Caudate nucleus (tissue), 63 donors: ENCODE measurements at places on chromosomes 16 and 17.

DNA sequence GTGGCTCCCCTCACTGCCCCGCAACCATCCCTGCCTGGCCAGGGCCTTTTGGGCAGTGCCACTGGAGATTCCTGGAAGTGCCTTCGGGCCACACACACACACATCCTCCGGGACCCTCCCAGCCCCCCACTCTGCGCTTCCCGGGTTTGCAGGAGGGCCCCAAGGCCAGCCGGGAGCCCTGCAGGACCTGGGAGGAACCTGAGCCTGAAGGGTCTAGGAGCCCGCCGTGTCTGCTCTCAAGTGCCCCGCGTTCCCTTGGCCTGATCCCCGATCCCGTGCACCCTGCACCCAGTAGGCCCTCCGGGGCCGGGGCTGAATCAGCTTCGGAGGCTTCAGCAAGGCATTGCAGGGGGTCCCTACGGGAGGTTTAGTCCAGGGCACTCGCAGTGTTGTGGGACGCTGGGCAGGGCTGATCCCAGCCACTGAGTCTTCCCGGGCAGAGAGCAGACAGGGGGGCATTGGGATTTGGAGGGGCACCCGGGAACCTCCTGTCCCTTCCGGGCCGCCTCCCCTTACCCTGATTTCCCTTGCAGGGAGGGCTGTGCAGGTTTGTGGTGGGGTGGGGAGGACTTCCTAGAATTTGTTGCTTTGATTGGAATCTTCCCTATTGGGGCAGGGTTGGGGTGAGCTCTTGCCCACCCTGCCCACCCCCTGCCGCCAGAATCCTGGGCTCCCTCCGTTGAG is 36.9 kb downstream of the TMEM235 start:
- no peak for DNase-seq

DNA sequence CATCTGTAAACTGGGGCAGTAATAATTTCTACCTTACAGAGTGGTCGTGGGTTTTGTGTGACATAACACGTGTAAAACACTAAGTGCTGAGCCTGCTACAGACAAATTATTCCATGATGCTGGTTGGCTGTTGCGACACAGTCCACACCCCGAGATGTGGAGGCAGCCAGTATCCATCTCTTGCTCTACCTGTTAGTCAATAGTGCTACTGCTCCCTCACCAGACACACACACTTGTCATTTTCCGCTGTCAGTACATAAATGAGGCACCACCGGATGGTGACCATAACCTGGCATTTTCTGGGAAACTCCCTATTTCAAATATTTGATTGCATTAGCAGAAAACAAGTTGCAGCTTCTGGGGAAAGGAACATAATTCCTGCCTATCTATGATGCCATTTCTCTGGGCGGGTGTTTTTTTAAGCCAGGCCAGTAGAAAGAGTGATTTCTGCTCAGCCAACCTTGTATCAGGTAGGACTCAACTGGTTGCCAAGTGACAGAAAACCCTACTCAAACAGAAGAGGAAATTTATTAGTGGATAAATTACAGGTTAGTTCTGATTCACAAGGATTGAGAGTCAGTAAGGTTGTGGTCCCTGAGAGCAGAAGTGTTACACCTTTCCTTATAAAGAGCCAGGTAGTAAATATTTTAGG is 24.1 kb downstream of the DNAJA2 start:
- DNase-seq: no peak

DNA sequence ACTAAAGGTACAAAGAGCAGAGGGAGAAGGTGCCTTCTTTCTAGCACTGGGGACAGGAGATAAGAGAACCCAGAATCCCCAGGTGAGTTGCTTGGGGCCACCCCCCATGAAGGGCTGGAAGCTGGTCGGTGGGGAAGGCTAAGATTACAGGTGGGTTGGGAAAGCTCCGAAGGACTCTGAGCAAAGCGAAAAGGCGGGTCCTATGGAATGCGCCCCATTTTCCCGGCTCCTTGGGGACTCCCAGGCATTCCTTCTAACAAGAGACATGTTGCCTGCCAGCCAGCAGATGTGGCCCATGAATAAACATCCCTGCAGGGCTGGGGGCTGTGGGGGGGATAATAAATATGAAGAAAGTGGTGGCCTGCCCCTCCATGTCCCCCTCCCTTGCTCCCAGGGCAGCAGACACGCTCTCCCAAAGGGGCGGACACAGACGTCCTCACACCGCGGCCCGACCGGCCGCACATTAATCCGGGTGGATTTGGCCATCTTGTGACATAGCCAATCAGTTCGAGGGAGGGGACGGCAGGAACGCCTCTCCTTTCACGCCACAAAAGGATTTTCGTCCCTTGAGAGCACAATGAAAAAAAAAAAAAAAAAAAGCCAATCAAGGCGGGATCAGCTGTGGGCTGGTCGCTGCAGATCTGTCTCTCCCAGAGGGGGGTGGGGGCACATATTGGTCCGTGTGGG is 98.5 kb downstream of the SOX9 start:
- no peak for DNase-seq

GRCh38 chr16:74249254-74249653 is 47.4 kb upstream of the PSMD7 start:
- no peak for DNase-seq

DNA sequence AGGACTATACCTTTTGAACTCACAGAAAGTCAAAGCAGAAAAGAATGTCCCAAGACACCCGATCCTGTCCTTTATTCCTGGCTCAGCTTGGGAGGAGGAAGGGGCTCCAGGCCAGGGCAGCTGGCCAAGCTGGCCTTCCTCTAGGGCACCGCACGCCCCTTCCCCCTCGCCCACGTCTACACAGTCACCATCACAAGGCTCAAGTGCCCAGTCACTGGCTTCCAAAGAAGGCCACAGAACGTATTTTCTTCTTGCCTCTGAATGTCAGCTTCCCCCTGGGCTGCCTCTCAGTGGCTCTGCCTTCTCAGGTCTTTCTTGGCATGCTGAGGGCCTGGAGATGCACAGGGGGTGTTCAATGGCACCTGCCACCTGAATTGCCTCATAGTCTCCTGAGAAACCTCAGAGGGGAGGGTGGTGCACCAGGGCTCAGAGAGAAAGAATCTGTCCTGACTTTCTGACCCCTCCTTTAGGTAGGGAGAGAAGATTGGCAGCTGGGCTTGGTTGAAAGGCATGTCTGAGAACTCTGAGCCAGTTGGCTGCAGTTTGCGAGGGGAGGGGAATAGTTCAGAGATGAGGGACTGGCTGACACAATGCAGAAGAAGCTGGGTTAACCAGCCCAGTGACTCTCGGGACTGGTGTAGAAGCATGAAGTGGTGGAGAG is 2.1 kb downstream of the DHRS11 start:
- DNase-seq: no peak
